ENCODE measurements at places on chromosomes 7 and 10.

DNA sequence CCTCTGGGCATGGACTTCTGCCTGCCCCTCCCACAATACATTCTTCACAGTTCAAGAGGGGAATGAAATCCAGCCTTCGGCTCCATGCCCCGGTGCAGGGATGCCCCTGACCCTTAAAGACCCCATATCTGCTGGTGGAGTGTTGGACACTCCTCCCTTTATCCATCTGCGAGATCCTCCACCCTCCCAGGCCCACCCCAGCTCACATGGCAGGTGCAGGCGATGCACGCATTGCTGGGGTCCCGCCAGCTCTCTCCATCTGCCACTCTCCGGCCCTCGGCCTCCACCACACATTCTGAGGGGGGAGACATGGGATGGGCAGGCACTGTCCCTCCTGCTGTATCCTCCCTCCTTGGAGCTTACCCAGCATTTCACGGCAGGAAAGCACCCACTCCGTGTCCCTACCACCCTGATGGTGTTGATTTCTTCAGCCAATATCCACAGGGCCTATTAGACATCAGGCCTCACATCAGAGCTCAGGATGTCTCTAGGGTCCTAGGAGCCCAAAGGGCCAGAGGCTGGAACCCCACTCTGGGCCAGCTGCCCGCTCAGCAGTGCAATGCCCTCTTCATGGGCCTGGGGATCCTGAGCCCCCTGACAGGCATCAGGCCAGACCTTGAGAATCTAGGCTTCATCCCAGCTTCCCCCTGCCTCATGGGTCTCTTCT, 18.3 kb downstream of the ATP6V1F start:
- DNase-seq: no peak

DNA sequence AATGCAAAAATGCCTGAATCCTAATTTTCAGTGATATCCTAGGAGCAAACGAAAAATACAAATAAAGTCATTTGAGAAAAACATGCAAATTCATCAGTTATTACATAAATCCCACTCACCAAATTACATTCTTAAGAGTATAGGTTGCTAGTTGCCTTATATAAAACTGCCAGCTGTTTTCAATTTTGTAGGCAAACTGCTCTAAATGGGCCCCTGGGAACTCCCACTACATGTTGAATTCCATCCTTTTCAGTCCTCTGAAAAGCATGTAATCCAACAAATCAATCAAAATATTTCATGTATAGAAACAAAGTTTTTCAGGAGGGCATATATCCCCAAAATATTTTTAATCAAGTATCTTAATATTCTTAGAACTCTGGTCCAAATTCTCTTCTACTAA, 2.1 kb upstream of the JMJD1C start:
- no peak for DNase-seq

DNA sequence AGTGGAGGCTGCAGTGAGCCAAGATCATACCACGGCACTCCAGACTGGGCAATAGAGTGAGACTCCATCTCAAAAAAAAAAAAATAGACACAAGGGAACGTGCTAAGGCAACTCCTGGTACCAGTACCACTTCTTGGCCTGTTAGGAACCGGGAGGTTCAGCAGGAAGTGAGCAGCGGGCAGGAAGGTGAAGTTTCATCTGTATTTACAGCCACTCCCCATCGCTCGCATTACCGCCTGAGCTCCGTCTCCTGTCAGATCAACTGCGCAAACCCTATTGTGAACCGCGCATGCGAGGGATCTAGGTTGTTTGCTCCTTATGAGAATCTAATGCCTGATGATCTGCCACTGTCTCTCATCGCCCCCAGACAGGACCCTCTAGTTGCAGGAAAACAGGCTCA, 69.9 kb upstream of the FOXK1 start:
- peak; percentile 37 for DNase-seq

- no peak for DNase-seq
These were observed 45.5 kb upstream of the GPR26 start for GRCh38 chr10:123620621-123621020.

DNA sequence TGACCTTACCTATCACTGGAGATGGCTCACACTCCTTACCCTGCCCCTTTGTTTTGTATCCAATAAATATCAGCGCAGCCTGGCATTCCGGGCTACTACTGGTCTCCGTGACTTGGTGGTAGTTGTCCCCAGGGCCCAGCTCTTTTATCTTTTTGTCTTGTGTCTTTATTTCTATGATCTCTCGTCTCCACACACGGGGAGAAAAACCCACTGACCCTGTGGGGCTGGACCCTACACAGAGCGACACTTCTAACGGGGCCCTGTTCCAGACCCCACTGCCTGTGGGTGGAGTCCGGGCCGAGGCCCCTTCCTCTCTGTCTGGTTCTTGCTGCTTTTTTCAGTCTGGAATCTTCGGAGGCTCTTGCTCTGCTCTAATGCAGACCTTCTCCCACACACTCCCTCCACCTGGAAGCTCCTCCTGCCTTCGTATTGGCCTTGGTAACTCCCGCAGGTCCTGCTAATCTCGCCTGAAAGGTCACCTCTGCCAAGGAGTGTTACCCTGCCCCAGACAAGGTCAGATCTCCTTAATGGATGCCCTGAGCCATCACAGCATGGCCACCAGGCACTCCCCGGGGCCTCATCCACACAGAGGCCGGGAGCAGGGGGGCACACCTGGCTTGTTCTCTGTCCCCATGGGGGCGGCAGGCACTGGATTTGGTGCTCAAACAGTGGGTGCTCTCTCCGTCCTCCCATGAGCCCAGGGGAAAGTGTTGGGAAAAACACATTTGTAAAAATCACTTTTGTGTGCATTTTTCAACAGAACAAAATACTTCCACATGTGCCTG, 531.7 kb downstream of the PTPRN2 start:
- DNase-seq: peak; percentile 54

DNA sequence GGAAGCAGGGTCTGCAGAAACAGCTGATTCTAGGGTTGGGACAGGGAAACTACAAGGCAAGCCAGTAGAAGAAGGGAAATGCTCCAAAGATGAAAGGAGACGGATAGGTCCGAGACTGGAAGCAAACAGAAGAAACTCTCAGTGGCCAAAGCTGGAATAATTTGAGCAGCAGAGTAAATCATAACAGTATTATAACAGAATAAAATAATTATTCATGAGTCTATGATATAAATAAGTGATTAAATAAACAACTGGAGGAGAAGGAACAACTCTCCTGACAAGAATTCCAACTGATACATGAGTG, 27.6 kb downstream of the EZH2 start:
- DNase-seq: no peak

- DNase-seq: no peak
These were observed 30.5 kb downstream of the SLC18A2 start for GRCh38 chr10:117271427-117271826.

DNA sequence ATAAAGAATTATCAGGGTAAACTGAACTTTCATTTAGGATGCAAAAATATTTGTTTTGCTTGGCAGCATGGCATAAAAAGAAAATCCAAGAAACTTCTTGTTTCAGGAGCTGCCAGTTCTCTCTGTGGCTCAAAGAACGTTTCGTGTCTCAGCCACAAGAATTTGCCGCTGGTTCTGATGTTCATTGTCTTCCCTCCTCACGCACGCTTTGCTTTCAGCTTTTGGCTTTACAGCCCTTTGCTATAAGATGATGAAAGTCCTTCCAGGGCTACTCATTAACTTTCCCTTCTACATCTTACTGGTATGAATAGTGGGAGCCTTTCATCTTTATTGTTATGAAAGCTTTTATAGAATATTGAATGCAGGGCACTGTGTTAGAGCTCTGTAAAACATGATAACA, 124.7 kb downstream of the BICC1 start:
- DNase-seq: no peak

GRCh38 chr10:21744223-21744622, 210.2 kb downstream of the MLLT10 start:
- no peak for DNase-seq

DNA sequence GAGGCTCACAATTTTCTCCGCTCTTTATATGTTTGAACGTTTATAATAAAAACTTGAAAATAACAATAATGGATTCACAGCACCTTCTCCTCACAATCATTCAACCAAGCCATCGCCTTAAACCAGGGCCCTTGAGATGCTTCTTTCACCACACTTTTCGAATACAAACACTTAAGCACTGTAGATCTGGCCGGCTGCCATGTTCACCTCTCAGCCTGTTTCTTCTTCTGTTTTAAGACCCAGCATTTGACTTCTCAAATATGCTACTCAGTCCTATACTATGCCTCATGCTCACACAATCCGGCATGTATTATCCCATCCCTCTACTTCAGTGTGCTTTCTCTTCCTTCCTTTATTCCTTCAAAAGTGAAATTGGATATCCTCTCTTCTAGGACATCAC, 280.6 kb downstream of the TFEC start:
- no peak for DNase-seq
